ENCODE measurements at places on chromosomes 7 and 10.
A peak's percentile ranks its signal among the peaks of the same experiment; 100 is the strongest.

GRCh38 chr7:55155351-55156117 is 136.7 kb downstream of the EGFR start:
- DNase-seq = no peak

- no peak for DNase-seq
Measured at GRCh38 chr10:132457328-132458070, 60.5 kb downstream of the PWWP2B start.

DNA sequence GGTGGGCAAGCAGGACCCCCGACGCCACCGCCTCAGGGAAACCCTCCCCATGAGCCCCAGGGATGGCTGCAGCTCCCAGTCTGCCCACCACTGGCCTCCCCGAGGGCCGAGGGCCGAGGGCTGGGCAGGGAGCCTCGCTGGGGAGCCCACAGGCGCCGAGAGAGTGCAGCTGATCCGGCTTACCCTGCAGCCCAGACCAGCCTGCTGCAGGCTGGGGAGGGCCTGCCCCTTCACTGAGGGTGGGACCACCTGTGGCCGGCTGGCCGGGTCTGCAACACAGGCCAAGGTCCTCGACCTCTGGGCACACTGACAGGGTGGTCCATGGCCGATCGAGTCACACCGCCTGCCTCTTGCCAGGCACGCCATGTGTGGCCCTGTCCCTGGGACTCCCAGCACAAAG is 27.3 kb upstream of the ADGRA1 start:
- DNase-seq = no peak

DNA sequence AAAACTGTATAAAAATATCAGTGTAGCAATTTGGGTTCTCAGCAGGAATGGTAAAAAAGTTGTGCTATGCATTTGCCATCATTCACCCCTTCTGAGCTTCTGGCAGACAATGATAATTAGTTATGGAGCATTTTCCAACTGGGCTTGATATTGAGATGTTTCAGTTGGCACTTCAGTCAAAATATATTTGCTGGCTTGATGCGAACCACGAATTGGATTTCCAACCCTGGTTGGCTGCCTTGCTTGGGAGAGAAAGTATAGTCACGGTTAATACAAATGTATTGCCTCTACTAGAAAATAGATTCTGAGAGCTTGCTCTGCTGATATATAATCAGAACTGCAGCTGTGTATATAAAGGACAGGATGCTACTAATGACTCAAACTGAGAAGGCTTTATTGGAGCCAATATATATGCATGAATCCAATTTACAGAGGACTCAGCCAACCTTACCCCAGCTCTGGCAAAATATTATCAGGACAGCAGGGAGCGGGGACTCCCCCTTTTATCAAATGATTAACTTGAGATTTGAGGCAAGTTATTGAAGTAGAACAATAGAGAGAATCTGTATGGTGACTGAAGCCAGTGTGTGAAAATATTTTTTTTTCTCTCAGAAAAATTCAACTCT is 219.8 kb upstream of the SMIM30 start:
- no peak for DNase-seq

GRCh38 chr10:116961406-116962251 is 43.4 kb downstream of the SHTN1 start:
- DNase-seq = no peak

- DNase-seq = no peak
Measured at GRCh38 chr7:43496596-43496995, 86.3 kb upstream of the STK17A start.

DNA sequence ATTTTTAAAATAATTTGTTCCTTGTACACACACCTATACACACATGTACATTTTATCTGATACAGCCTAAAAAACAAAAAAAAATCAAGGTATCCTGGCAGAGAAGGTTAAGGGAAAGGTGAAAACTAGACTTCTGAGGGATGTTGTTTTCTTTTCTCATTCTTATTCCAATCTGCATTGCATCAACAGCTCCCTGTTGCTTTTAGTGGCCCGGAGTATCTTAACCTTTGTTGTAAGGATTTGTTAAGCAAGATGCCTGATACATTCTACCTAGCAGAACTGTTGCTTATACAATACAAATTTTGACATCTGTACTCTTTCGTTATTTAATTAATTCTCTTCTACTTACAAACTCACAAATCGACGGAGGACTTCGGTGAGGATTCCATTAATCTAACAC is 167.4 kb downstream of the GNAI1 start:
- no peak for DNase-seq

DNA sequence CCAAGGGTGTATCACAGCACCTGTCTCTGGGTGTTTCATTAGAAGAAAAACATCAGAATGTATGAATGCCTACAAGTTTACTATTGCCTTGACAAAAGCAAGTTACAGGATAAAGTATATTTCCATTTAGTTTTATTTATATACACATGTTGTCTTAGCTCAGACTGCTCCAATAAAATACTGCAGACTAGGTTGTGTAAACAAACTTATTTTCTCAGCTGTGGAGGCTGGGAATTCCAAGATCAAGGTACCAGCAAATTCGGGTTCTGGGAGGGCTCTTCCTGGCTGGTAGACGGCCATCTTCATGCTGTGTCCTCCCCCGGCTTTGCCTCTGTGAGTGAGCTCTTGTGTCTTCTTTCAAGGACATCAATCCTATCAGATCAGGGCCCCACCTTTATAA is 77.1 kb upstream of the UNC5B start:
- DNase-seq = no peak

GRCh38 chr10:34815185-34816084 is at the start of gene PARD3:
Gene PARD3 (minus strand): TSS chr10:34815296. CDS start chr10:34814995, 301 bp downstream.
- peak; percentile 47 for DNase-seq

GRCh38 chr10:92756201-92757065 is 66.7 kb downstream of the HHEX start:
- no peak for DNase-seq

DNA sequence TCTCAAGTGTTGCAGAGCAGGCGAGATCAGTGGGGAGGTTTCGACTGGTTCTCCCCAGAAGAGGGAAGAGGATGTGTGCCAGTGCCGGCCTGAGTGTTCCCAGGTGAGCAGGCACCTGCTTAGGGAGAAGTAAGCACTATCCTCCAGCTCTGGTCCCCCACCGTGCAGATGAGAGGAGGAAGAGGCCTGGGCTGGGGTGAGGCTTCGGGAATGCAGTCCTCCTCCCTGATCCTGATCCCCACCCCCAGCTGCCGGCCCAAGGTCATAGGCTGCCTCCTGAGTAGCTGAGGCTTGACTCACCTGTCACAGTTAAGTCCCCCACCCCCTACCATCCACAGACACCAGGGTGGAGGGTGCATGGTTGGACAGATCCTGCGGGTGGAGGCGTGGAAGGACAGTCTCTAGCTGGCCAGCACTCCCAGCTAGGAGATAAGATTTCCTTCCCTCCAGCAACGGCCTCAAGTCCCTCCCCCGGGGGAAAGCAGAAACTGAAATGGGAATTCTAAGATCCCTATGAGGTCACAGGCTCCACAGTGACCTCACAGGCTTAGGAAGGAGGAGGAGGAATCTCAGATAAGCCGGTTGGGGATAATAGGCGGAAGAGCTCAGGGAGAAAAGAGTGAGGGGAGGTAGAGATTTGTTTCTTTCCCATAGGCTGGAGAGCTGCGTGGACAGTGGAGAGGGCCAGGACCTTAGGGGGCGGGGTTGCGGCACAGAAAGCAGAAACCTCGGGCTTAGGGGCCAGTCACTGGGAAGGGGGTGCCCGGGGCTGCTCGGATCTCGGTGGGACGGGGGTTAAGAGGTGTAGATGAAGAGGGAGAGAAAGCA is 1.0 kb downstream of the LRCH4 start:
- DNase-seq = peak; percentile 85

DNA sequence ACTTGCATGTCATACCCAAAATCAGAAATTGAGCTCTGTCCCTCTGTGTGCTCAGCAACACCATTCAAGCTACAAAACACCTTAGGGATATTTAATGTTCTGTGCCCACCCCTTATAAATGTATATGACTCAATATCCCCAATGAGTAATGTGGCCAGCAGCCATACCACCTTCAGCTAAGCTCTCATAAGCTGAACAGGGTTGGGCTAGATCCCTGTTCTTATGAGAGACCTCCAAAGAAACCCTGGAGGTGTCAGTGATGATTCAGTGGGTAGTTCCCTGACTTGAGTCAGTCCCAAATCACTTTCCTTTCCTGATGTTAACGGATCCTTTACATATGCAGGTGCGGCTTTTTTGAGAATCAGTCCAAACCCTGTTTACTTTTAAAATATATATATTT is 253.8 kb downstream of the CREB5 start:
- no peak for DNase-seq

- DNase-seq = no peak
Measured at GRCh38 chr7:84216472-84216871, 21.9 kb upstream of the SEMA3A start.

DNA sequence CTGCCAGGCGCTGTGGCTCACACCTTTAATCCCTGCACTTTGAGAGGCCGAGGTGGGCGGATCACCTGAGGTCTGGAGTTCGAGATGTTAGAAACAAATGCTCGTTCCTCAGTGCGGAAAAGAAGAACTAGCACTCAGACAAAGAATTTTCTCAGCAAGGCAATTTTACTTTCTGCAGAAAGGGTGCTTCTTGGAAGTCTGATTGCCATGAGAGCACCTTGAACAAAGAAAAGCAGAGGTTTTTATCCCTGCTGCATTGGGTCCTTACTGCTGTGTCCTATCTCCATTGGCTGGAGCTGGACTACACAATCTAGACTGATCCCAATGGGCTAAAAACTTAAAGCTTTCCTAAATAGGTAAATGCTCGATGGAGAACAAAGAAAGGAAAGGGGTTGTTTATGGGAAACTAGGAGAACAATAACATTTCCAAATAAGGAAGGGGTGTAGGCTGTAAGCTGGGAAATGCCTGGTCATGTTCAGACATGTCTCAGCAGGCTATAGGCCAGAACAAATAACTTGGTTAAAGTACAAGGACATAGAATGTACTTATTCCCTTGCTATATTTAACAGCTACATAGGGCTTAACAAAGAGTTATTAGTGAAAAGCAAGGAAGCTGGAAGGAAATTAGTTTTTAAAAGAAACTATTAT is 26.1 kb upstream of the ACTR3B start:
- DNase-seq = no peak

DNA sequence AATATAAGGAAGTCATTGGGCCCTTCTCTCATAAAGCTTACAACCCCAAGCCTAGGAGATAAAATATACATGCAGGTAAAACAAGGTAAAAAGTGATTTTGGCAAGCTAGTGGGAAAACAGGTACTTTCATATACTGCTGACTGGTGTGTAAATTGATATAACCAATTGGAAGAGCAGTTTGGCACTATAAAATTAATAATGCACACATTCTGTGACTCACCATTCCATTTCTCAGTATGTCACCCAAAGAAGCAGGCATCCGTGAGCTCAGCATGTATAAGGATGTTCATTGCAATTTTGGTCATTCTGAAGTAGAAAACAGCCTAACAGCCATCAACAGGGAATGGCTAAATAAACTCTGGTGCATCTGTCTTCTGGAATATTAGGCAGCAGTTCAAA is 2.9 kb downstream of the MACROH2A2 start:
- DNase-seq = no peak

- DNase-seq = no peak
Measured at GRCh38 chr7:128919881-128920799, 9.6 kb upstream of the KCP start.

DNA sequence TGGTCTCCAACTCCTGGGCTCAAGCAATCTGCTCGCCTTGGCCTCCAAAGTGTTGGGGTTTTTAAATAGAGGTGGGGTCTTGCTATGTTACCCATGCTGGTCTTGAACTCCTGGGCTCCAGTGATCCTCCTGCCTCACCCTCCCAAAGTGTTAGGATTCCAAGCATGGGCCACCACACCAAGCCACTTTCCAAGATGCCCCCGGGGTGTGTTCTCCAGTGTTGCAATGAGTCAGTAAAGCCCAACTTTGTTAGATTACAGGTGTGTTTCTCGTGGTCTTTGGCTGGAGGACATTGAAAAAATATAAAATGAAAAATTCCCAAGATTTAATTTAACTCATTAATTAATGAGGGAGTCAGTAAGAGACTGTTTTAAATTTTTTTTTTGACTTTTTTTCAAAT is 29.2 kb downstream of the TACR2 start:
- DNase-seq = no peak

- DNase-seq = peak; percentile 80
Measured at GRCh38 chr7:150986099-150986512, 4.7 kb upstream of the NOS3 start.

DNA sequence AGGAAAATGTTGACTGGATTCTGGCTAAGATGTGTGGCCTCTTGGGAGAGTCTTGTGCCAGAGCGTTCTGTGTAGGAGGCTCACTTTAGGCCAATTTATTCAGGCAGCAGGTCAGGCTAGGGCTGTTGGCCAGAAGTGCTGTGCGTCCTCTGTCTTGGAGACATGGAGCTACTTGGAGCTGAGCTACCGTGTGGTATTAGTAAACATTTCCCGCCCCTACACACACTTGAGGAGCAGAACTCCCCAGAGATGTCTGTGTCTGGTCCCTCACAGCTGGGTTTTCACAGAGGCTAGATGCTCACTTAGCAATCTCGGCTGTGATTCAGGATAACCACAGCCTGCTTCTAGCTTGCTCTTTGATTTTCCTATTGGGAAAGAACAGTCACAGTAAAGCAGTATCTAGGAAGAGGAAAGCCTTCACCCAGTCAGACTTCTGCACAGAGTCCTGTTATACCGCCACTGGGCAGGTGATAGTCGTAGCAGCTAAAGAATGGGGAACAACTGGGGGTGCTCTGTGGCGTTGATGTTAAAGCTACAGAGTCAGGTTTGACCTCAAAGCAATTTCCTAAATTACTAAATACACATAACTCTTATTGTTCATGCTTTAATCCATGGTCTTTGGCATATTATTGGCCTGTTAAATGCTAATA is 86.7 kb downstream of the MDFIC start:
- DNase-seq = peak; percentile 4

GRCh38 chr10:62818426-62819011 is 2.4 kb upstream of the EGR2 start:
- DNase-seq = no peak

DNA sequence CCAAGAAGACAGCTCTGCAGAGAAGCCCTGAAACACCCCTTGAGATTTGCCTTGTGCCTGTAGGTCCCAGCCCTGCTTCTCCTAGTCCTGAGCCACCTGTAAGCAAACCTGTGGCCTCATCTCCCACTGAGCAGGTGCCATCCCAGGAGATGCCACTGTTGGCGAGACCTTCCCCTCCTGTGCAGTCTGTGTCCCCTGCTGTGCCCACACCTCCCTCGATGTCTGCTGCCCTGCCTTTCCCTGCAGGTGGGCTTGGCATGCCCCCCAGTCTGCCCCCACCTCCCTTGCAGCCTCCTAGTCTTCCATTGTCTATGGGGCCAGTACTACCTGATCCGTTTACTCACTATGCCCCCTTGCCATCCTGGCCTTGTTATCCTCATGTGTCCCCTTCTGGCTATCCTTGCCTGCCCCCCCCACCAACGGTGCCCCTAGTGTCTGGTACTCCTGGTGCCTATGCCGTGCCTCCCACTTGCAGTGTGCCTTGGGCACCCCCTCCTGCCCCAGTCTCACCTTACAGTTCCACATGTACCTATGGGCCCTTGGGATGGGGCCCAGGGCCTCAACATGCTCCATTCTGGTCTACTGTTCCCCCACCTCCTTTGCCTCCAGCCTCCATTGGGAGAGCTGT is 8.2 kb downstream of the PPRC1 start:
- no peak for DNase-seq

GRCh38 chr7:6260291-6261187 is 11.9 kb downstream of the CYTH3 start:
- DNase-seq = no peak

GRCh38 chr10:8456386-8456785 is 401.9 kb downstream of the GATA3 start:
- DNase-seq = no peak
